Pericardium fibroblast (primary cell): ENCODE measurements at places on chromosomes 7 and 10. TPM values are rescaled to one million over a fixed set of nuclear protein-coding genes. Genes with fewer than 3 reads are reported as not detected.

The SYCE1 gene
- total RNA-seq = 1.5 TPM in 1 of 2 replicates, not detected in the other

The SPDYE2B gene
- total RNA-seq = not detected in 2 replicates

The RAB19 gene
- total RNA-seq = not detected in 2 replicates

The NCF1 gene
- total RNA-seq = not detected in 2 replicates

The MRC1 gene
- 0.09 TPM in 1 of 2 replicates, not detected in the other for total RNA-seq

The PNLIPRP2 gene
- total RNA-seq = not detected in 2 replicates

The SLC26A4 gene
- total RNA-seq = 0.12 and 0.17 TPM in 2 replicates

The ARMC3 gene
- not detected in 2 replicates for total RNA-seq

The IFIT3 gene
- total RNA-seq = 12.8 and 22.5 TPM in 2 replicates

The TMEM213 gene
- total RNA-seq = not detected in 2 replicates

The OPALIN gene
- not detected in 2 replicates for total RNA-seq

The AKR1C2 gene
- total RNA-seq = 16.4 and 20.4 TPM in 2 replicates

The MAGI2 gene
- 4.0 and 6.3 TPM in 2 replicates for total RNA-seq

The OR9A2 gene
- total RNA-seq = not detected in 2 replicates

The PLEKHS1 gene
- not detected in 2 replicates for total RNA-seq

The ANKRD2 gene
- total RNA-seq = 0.85 TPM in 1 of 2 replicates, not detected in the other

The PIP gene
- not detected in 2 replicates for total RNA-seq

The PDZD7 gene
- 0.35 and 1.4 TPM in 2 replicates for total RNA-seq

The TTYH3 gene
- total RNA-seq = 49.8 and 59.0 TPM in 2 replicates

The CPA2 gene
- total RNA-seq = not detected in 2 replicates

The HMX2 gene
- total RNA-seq = not detected in 2 replicates

The ECHDC3 gene
- 13.4 and 18.7 TPM in 2 replicates for total RNA-seq

The UCN3 gene
- not detected in 2 replicates for total RNA-seq

The IQUB gene
- under 0.01 and 0.94 TPM in 2 replicates for total RNA-seq
